Activated naive CD4-positive, alpha-beta T cell treated with anti-CD3 and anti-CD28 coated beads, Interleukin-2, amount 10 ng/mL, durations not matched to agents 7 days and 5 days (primary cell): ENCODE measurements at places on chromosomes 6 and 20.

- peak; percentile 91 for DNase-seq
Observed at GRCh38 chr20:33732166-33732970, 572 bp downstream of the ZNF341 start.

GRCh38 chr6:132792510-132792909 lies 5.9 kb downstream of the SLC18B1 start:
- DNase-seq = no peak

DNA sequence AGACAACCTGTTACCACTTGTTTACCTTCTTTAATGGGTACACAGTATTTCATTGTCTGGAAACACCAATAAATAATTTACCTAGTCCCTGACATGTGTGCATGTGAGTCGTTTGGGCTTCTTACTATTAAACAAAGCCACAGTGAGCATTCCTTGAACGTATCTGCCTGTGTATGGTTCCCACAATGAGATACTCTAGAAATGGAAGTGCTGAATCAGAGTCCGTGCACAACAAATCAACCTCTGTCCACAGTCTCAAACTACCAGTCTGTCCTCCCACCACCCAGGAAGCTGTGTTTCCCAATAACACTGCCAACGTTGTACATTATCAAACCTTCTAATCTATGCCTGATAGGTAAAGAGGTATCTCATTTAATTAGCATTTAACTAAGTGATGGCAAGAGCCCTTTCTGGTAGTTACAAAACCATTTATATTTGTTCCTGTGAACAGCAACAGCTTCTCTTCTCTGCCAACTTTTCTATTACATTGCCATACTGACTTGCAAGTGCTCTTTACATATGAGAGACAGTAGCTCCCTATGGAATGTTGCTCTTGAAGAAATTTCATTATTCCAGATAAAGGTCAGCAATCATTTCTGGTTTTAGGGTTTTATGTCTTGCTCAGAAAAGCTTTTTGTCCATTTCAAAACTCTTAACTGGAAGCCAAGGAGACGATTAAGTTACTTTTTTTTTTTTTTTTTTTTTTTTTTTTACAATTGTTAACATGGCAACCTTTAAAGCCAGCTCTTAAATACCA lies 14.7 kb downstream of the JAG1 start:
- no peak for DNase-seq

DNA sequence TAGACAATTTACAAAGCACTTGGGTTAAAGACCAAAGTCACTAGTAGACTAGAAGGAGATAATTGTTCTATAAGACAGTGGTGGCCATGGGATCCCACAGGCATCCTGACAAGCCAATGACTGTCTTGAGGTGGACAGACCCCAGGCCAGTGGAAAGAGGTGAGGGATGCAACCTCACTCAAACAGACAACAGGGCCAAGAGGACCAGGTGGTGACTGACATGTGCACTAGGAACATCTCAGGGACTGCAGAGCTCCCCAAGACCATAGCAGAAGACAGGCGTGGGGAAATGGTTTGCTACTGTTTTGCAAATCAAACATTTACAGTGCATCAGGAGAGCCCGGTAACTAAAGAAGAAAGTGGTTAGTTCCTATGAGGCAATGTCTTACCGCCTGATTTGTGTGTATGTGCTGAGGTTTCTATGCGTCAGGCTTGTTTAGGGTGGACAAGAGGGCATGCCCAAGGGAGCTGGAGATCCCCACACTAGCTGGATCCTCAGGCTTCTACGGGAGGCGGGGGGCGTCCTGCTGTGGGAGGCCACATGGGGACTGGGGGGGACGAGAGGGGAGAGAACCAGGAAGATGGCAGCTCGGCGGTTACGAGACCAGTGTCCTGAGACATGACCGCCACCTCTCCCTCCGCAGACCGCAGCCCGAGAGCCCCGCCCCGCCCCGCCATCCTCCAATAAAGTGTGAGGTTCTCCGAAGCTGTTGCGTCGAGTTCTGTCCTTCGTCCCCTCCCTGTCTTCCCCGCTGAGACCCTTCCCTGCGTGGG lies 623 bp upstream of the MRPS26 start:
- no peak for DNase-seq

- DNase-seq = no peak
Observed at GRCh38 chr6:51526922-51527321, 560.5 kb downstream of the PKHD1 start.

DNA sequence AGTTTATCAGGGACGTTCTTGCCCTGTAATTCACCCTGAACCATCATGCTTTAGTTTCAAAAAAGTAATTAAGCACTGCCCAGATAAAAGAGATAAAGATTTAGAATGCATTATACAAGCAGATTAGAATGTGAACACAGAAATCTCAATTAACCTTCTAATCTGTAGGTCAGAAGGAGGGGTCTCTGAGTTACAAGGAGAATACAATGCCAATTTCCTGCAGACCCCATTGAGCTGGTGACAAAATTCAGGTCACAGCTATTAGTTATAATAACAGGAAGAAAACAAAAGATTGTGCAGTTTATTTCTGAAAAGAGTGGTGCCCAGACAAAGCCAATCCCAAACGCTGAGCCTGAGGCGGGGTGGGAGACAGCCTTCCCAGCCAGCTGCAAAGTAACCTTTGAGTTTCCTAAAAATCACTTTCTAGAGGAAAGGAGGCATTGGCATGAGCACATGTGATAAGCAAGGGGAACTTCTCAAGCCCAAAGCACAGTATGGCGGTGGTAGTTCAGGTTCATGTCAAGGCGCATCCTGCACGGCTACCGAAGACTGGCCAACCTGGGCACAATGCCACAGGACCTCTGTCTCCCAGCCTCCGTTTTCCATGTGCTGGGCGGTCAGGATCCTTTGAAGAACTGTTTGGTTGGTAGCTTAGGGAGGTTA lies 192.5 kb downstream of the TTLL2 start:
- DNase-seq = no peak

- no peak for DNase-seq
Observed at GRCh38 chr6:94501516-94501915, 1075.8 kb upstream of the MANEA start.
